Stimulated activated CD4-positive, alpha-beta T cell treated with anti-CD3 and anti-CD28 coated beads, Interleukin-1b, Interleukin-23, amount 100 ng/mL, for 24 hours (primary cell): ENCODE measurements at places on chromosomes 1 and 21.

DNA sequence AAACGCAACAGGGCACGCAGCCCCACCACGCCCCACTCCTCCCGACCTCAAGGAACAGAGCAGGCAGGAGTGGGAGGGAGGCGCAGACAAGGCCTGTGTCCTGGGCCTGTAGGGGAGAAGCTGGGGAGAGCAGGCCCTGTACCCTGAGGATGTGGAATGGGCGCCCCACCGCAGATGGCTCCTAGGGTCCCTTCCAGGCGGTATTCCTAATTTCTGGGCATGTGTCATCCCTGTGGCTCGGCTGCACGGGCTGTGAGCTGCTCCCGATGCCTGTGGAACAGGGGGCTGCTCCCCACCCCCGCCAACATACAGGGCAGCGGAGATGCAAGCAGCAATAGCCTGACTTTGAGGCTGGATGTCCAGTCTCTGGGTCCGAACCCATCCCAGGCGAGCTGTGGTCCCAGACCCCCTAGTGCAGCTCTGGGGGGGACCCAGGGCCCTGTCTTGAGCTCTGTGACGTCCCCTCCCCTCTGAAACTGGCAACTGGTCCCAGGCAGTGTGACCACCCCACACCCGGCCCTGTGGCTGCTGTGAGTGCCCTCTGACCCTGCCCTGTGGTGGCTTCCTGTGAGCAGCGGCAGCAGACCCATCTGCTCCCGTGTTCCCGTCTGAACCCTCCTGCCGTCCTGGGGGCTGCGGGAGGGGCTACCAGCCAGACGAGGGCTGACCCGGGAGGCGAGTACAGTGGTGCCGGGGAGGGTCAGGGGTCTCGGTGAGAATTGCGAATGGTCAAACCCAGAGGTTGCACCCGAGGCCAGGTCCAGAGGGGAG lies 13.9 kb upstream of the COL6A2 start:
- DNase-seq: no peak

GRCh38 chr1:159211331-159212136 lies 6.9 kb downstream of the ACKR1 start:
- peak; percentile 17 for DNase-seq

DNA sequence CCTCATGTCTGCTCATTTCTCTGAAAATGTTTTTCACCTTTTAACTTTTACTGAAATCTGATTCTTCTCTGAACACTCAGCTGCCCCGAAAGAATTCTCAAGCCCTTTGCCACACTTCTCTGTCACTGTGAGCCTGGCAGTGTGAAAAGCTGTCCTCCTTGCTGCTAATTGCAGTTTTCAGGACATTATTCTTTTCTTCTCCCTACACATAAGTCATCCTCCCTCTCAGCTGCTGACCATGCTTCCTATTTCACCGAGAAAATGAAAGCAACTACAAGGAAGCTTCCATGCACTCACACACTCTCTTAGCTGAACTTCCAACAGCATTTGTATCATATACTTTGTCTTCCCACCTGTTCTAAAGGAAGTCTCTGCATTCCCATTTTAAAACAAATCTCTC lies 15.8 kb downstream of the OLFM3 start:
- DNase-seq: no peak

DNA sequence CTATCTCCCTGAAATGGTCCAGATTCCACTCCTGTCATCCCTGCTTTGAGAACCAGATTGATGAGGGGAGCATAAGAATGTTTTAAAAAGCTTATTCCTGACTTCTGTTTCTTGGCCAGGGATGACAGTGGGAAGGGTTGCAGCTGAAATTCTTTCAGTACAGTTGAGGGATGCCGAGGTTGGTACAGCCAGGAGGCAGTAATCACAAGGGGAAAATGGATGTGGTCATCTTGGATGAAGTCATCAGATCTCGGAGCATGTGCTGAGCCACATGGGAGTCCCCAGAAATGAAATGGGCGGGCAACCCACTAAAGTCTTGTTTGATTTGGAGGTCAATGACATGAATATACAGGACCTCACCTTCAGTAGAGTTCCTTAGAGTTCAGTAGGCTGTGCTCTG lies 18.7 kb upstream of the PLA2G2E start:
- DNase-seq: no peak

DNA sequence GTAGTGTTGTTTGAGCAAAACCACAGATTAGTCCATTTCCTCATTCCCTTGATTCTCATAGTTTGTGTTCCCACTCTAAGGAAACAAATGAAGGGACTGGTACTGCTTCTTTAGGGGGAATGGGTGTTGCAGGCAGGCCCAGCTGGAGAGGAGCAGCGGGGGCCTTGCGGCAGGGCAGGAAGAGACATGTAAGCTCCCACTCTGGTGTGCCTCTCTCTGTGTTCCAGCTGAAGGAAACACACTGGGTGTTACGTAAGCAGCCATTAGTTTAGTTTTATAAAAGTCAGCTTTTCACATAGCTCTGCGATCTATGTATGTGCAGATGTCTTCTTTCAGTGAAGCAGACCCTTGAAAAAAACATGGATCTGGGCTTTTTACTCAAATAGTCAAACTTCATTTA lies 99.5 kb downstream of the CACHD1 start:
- no peak for DNase-seq

DNA sequence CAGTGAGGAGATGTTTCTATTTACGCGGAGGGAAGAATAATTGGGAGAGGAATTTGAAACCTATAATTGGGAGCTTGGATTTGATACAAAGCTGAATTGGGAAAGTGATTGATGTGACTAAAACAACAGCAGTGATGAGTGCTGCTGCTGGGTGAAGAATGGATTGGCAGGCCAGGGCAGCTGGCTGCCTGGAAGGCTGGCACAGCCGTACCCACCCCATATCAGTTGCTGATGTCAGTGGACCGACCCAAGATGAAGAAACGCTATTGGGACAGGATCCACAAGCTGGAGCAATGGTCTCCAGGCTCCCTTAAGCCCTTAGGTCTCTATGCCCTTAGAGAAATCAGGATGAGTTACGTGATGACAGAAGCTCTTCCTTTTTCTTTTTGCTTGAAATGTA lies 47.4 kb downstream of the GRIK1 start:
- DNase-seq: no peak

DNA sequence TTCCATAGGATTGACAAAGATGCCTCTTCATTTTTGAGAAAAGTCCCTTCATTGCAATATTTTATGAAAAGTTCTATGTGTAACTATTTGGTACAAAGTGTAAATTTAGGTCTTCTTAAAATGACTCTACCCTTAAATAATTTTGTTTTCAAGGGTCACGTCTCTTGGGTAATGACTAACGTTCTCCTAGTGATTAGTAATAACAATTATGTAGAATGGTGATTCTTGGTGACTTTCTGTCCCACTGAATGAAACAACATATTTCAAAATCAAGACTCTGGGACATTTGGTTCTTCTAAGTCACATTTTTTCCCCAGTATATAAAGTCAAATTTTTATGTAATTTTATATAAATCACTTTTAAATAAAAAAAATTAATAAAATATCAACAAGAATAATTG lies 277.5 kb upstream of the ADAMTS5 start:
- no peak for DNase-seq

- DNase-seq: no peak
These were observed 4.4 kb upstream of the AADACL3 start for GRCh38 chr1:12711536-12711935.

DNA sequence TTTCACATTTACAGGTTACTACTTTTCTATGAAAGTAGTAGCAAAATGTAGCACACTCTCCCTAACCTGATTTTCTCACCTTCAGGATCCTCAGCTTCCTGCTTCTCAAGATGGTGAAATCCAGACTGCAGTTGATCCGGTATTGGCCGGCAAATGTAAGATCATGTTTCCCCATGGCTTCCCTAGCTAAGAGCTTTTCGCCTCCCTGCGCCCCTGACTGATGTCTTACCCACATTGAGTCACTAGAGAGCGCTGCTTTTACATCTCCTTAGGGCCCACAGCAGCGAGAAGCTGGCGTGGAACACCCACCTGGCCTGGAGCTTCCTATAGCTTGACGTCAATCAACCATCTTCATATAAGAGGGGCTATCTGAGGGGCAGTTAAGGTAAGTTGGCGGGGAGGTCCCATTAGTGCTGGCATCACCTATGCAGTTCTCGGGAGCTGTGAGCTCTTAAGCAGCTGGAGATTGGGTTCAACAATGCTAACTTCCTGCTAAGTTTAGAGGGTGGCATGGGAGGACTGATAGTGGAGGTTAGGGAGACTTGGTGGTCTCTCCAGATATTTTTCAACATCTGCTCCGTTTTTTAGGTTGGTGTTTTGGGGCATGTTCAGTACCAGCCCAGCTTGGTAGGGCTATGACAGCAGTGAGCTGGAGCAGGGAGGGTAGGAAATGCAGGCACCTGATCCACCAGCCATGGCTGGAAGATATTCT lies 5.5 kb downstream of the PTPN7 start:
- DNase-seq: no peak

DNA sequence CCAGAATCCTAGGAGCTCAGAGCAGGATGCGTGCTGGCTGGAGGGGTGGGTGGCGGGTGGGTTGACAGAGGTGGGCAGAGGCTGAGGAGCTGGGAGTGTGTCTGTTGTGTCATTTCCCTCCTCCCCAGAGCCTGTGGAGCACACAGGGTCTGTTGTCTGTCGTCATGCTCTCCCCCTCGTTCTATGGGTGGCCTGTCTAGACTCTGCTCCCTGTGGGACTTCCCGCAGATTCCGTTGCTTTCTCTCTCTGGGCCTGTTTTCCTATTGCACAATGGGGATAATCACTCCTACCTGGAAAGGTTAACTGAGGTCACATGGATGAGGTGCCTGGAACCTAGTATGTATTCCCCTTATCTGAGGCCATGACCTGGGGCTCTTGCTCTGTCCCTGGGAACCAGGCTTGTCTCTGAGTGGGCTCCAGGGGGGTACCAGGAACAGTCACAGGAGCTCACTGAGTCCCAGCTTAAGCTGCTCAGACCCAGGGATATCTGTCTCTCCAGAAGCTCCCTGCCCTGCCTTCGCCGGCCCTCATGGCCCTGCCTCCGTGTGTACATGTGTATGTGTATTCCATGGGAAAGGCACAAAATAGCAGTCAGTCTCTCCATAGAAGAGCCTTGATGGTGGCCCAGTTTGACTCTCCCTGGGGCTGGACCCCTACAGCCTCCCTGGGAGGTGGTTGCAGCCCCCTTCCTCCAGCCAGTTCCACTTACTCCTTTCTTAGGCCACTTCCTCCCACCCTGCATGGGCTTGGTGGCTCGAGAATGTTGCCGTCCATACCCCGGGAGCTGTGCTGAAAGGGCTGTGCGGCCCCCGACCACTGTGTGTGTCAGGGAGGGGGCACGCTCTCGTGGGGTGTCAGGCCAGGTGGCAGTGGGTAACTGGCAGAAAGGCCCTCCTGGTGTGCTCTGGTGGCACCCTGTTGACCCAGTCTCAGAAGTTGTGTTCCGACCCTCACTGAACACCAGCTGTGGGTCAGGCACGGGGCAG lies 17.9 kb downstream of the PTPRF start:
- no peak for DNase-seq

GRCh38 chr1:20223551-20224419 lies 37.5 kb upstream of the PLA2G2C start:
- DNase-seq: no peak

- DNase-seq: no peak
These were observed 30.6 kb downstream of the GNAI3 start for GRCh38 chr1:109578947-109579443.

- no peak for DNase-seq
These were observed 223.4 kb downstream of the FMN2 start for GRCh38 chr1:240314845-240315801.

- DNase-seq: no peak
These were observed 68.9 kb downstream of the LRIG2 start for GRCh38 chr1:113141650-113142473.

- DNase-seq: no peak
These were observed 51.9 kb upstream of the PRRC2C start for GRCh38 chr1:171433451-171433850.

DNA sequence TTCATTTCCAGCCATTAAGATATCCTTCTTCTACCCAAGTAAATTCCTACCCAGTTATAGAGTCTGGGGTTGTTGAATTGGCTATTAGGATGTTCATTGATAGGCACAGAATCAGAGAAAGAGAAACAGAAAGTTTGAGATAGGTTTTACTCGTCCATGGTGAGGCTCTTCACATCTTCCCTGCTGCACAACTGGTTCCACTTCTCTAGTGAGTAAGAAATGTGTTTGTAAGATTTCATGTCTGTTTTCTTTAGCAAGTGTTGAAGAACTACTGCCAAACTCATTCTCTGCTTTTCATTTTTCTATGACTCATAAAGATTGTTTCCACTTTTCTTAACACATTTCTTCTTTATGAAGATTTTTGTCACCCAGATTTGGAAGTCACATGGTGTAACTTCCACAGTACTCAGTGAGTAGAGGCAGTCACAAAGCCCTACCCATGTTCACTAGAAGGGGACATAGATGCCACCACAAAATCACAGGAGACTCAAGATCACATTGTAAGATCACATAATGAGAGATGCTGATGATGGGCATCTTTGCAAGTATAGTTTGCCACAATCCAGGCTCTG lies 152.3 kb downstream of the SNX7 start:
- DNase-seq: no peak

DNA sequence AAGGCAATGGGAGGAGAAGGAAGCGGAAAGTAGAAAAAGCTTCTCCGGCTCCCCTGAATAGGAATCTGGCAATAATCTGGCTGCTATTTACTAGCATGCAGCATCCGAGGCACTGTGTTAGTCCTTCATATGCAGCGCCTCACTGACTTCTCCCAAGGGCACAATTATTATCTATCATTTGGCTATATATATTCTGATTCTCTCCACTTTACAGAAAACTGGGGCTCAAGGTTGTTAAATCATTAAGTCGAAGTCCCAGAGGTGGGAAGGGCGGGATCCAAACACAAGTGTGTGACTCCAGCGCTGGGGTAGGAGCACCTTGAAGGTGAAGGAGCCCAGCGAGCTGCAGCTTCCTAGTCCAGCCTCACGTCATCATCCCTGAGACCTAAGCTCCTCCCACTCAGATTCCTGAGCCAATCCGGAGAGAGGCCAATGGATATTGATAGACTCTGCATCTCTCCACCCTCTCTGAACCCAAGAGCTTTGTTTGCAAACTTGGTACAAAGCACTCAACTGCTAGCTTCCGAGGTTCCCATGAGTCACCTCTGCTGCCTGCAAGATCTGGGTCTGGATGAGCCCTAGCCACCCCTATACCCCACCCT lies 16.6 kb upstream of the EYA3 start:
- DNase-seq: no peak
